CD4-positive, alpha-beta T cell treated with Interleukin-15 for 4 hours (primary cell): ENCODE measurements at places on chromosomes 6 and 20.

DNA sequence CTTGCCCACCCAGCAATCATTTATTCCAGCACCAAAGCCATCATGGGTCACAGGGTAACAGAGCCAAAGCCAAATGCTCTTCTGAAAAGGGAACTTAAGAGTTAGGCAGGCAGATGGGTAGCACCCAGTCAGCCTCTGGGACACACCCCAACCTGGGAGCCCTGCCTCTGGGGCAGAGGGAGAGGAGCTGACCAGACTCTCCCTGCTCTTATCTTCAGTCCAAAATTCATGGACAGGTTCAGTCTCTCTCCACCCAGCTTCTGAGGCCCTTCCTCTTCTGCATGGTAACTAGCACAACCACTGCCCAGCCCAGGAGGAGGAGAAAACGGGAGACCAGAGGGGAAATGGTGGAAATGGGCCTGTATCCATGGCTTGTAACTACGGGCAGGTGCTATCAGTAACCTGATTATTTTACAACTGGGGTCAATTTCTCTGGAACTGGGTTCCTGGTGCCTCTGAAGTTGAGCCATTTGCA is 105.4 kb downstream of the NOL4L start:
- DNase-seq = no peak

DNA sequence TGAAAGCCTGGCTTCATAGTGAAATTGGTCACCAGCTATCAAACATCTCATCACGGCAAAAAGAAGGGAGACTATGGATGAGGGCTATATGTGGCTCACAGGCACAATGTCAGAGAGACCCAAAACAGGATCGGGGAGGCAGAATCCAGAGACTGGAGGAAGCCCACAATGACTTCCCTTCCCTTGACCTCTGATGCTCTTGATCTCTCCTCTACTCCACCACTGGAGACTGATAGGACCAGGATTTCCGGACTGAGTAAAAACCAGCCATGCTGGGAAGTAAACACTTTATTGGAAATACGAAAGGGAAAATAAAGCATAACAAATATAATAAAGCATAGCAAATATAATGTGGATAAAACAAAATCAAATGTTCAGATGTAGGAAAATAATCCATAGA is 597.3 kb downstream of the UTRN start:
- DNase-seq = no peak

- DNase-seq = no peak
These were observed 221.6 kb upstream of the HS3ST5 start for GRCh38 chr6:114564302-114564933.

DNA sequence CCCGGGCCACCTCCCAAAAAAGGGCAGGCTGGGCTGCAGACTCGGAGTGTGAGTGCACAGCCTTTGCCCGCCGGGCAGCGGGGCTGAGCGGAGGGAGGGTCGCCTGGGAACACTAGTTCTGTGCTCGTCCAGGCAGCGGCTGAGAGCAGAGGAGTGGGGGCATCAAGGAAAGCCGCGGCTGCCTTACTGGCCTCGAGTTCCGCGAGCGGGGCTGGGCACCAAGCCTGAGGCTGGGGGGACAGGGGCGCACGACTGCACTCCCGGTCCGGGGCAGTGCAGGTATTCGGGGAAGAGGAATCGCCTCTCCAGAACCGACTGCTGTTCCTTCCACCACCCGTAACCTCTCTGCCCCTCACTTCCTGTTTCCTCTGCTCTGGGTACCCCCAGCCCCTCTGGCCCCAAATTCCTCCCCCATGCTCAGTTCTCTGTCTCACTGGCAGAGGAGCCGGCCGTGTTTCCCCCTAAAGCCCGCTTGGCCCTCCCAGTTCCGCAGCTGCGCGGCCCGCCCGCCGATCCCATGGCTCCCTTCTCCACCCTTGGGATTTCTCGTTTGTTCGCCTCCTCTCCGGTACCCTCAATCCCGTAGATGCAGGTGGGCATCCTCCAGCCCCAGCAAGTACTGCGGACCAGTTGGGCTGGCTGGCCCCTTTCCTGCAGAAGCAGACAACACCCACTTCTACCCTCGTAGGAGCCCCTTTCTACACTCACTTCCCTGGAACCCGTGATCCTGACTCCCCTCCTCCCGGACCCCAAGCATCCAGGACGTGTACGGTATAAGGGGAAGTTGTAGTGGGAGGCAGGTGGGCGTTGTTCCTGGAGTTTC is 5.1 kb downstream of the RING1 start:
- DNase-seq = no peak

DNA sequence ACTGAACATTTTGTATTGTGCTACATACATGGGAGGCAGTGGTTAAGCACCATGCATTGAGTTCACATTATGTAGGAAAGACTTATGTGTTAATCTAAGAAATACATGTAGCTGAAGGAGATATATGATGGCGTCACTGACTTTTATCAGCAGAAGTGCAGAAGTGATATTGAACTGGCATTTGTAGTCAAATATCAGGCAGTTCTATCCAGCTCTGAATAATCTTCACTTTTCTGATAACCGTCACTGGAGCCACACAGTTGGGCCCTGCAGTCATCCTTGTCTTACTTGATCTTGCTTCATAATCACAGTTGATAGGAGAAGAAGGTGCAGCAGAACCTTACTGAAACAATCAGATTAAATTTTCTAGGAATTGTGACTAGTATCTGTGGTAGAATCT is 26.4 kb downstream of the CRISP1 start:
- DNase-seq = no peak

GRCh38 chr6:148345176-148345575 is 2.5 kb downstream of the SASH1 start:
- no peak for DNase-seq

GRCh38 chr6:37056439-37057127 is 51.1 kb downstream of the FGD2 start:
- DNase-seq = no peak

DNA sequence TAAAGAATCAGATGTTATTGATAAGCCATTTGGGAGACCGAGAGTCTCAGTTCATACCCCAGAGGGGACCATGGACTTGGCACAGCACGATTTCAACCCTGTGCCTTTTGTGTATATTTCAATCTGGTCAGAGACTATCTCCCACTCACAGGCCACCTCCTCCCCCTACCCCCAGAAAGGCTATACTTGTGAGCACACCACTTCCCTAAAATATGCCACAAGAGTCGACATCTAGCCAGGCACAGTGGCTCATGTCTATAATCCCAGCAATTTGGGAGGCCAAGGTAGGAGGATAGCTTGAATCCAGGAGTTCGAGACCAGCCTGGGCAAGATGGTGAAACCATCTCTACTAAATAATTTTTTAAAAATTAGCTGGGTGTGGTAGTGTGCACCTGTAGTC is 13.6 kb upstream of the TCF15 start:
- no peak for DNase-seq

DNA sequence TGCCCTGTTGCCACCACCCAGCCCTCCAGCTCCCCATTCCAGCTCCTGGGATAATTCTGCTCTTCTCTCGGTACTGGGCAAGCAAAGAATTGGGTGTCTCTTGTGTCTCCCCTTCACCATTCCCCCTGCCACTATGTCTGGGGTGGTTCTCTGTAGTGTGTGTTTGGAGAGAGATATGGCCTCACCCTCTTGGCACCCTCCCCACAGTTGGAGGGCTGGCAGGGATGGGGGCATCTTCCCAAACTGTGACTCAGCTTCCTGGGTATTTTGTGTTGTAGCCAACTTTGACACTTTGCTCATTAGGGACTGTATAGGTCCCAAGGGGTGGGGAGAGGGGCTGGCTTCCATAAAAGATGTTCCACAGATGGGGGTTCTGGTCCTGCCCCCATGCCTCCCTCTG is 1.7 kb downstream of the TNXB start:
- DNase-seq = no peak

GRCh38 chr20:58022711-58023110 is 205.7 kb downstream of the ANKRD60 start:
- DNase-seq = no peak
